ENCODE measurements at places on chromosomes 1 and 21.

- no peak for DNase-seq
Measured at GRCh38 chr1:201401700-201402099, 2.6 kb upstream of the LAD1 start.

GRCh38 chr1:206887701-206888100 is 9.5 kb upstream of the IL24 start:
- no peak for DNase-seq

GRCh38 chr1:43288058-43288784 is 2.8 kb upstream of the C1orf210 start:
- DNase-seq = no peak

DNA sequence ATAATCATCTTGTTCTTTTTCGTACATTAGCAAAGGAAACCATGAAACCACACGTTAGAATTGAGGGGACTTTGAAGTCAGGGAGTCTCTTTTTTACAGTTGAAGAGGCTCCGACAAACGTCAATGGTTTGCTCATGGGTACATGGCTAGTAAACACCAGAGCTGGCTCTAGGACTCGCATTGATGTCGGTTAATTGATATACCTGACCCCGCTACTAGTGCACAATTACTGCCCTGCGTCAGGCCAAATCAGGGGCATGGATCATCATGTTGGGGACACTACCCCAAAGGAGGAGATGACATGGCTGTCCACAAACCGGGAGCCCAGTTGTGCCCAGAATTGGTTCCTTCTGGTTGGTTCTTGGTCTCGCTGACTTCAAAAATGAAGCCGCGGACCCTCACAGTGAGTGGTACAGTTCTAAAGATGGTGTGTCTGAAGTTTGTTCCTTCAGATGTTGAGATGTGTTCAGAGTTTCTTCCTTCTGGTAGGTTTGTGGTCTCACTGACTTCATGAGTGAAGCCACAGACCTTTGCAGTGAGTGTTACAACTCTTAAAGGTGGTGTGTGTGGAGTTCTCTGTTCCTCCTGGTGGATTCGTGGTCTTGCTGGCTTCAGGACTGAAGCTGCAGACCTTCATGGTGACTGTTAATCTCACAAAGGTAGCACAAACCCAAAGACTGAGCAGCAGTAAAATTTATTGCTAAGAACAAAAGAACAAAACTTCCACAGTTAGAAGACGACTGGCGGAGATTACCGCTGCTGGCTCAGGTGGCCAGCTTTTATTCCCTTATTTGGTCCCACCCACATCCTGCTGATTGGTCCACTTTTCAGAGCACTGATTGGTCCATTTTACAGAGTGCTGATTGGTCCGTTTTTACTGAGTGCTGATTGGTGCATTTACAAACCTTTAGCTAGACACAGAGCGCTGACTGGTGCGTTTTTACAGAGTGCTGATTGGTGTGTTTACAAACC is 126.9 kb upstream of the ERRFI1 start:
- DNase-seq = no peak

- no peak for DNase-seq
Measured at GRCh38 chr1:215226757-215227156, 144.2 kb downstream of the KCNK2 start.

DNA sequence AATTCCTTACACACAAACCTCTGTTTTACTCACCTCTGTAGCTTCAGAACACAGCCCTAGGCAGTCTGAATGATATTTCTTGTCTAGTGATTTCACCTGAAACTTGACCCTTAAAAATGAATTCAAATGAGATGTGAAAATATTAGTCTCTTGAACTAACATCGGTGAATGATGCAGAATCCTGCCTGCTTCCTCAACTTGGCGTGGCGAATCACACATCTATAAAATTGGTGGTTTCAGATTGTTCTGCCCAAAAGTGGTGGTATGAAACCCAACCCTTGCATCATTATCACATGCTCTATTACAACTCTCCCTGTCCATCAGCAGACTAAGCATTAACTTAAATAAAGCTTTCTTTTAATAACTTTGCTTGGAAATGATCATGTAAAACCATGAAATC is 26.9 kb upstream of the C1orf21 start:
- no peak for DNase-seq

- DNase-seq = no peak
Measured at GRCh38 chr1:99270646-99271045, 6.4 kb downstream of the PLPPR4 start.

GRCh38 chr1:30877205-30877912 is 31.2 kb downstream of the SDC3 start:
- DNase-seq = no peak

DNA sequence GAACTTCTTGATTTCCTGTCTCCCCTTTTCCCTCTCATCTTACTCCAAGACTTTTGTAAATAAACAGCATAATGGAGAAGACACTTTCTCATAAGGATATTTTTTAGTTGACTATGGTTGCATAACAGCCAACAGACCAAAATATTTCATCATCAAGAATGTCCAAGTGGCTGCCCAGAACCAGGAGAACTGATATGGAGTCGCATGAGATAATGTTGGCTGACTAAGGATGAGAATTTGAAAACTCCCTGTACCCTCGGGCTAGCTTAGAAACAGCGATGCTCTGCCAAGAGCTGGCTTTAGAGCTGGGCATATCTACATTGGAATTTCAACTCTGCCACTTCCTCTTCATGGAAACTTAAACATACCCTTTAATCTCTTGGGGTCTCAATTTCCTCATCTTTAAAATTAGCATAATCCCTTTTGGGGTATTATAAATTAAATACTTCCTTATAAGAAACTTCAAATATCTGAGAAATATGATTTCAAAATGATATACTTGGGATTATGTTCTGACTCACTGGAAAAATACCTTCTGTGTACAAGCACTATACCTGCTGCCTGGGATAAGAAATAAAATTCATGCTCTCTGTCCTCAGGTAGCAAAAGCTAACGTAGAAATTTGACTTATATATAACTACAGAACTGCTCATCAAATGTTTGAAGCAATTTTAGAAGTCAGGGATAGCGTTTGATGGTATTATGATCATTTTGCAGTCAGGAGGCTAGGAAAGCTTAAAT is 777.3 kb downstream of the LTN1 start:
- no peak for DNase-seq

GRCh38 chr1:110898734-110899457 is 25.9 kb downstream of the CD53 start:
- no peak for DNase-seq

DNA sequence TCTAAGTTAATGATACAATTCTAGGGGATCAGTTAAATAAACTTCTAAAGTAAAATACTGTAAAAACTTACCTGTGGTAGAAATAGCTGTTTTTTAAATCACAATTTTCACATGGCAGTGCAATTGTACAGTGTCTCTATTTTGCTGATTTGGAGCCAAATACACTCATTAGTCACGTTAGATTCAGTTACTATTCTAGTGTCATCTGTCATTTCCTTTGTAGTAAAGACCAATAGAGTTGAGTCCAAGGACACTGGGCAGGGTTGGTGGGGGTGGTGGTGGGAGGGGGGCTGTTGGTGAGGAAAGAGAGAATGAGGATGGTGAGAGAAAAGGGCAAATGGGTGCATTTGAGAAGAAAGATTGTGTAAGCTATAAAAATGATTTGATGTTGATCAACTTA is 33.6 kb downstream of the CD55 start:
- DNase-seq = no peak

DNA sequence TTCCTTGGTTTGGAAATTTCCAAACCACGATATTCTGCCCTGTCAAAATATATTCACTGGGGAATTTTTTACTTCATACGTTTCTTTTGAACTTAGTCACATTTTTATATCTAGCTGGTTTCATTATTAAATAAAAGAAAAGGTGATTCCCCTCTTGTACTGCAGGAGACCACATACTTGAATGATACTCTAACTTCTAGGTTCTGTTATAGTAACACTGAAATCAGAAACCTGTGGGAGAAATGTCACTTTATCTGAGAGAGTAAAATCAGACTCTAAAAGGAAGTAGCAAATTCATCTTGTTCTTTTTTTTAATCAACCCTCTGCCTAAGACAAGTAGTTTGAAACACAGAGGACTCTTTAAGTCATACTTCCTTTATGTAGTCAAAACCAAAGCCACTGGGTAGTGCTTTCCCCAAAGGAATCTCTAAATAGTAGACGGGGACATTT is 34.4 kb downstream of the MRPL39 start:
- no peak for DNase-seq

DNA sequence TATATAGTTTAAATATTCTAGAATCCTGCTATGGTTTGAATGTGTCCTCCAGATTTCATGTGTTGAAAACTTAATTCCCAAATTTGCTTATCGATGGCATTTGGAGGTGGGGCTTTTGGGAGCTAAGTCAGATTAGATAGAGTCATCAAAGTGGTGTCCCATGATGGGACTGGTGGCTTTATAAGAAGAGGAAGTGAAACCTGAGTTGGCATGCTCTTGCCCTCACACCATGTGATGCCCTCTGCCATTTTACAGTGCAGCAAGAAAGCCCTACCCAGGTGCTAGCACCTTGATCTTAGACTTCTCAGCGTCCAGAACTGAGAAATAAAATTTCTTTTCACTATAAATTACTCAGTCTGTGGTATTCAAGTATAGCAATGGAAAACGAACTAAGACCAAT is 111.3 kb downstream of the TGFB2 start:
- DNase-seq = no peak
